ENCODE measurements at places on chromosomes 5 and 9. TPM values are rescaled to one million over a fixed set of nuclear protein-coding genes. Genes with fewer than 3 reads are reported as not detected.
A peak's percentile ranks its signal among the peaks of the same experiment; 100 is the strongest.

GRCh38 chr5:181105391-181106025, 25.5 kb downstream of the OR2V1 start:
- DNase-seq = no peak
- peak overlapping the region; percentile 12 for H3K27ac ChIP-seq
- peaks cover 10% of the 10 kb centered on the region for H3K4me1 ChIP-seq
- peaks cover 63% of the 10 kb centered on the region for H3K27me3 ChIP-seq
- H3K4me3 ChIP-seq = no peak overlapping the region
- peaks cover 7% of the 10 kb centered on the region for H3K36me3 ChIP-seq

- H3K4me1 ChIP-seq = peaks cover 28% of the 10 kb centered on the region
- H3K4me3 ChIP-seq = no peak overlapping the region
- no peak overlapping the region for H3K27ac ChIP-seq
- no peaks in the 10 kb centered on the region for H3K27me3 ChIP-seq
Observed at GRCh38 chr5:96664669-96665068, 2.5 kb downstream of the CAST start.

GRCh38 chr5:179125789-179126505, 65.8 kb downstream of the ZNF354C start:
- no peak overlapping the region for H3K4me3 ChIP-seq
- H3K27me3 ChIP-seq = no peaks in the 10 kb centered on the region
- DNase-seq = no peak
- no peak overlapping the region for H3K27ac ChIP-seq
- H3K36me3 ChIP-seq = no peaks in the 10 kb centered on the region
- no peaks in the 10 kb centered on the region for H3K4me1 ChIP-seq

- H3K4me3 ChIP-seq = no peak overlapping the region
- H3K27me3 ChIP-seq = no peaks in the 10 kb centered on the region
- no peaks in the 10 kb centered on the region for H3K36me3 ChIP-seq
- no peak overlapping the region for H3K27ac ChIP-seq
Observed at GRCh38 chr9:13049223-13049622, 230.3 kb downstream of the MPDZ start.

DNA sequence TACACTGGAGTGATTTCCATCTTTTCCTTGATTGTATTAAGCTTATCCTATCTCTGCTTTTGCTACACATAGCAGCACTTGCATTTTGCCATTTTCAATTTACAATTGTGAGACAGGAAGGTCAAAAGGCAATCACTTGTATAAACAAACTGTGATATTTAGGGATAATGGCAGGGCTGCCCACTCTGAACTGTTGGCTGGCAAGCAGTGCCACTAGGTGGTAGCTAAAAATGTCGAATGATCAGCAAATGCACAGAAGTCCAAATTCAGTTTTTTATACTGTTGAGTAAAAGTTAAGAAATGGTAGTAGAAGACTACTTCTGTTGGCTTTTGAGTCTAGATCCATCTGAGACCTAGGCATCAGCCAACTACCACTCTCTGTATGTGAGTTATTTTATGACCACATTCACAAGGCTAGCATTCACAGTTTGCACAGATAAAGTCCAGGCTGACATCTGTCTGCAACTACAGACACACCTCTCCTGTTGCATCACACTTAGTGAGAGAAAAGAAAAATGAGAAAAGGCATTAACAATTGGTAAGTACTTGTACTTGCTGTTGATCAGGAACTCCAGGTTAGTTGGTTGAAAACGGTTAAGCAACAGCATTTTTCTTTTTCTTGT, 108.8 kb upstream of the ASTN2 start:
- peaks cover 6% of the 10 kb centered on the region for H3K27me3 ChIP-seq
- no peaks in the 10 kb centered on the region for H3K36me3 ChIP-seq
- no peak for DNase-seq
- no peak overlapping the region for H3K27ac ChIP-seq
- no peak overlapping the region for H3K4me3 ChIP-seq

GRCh38 chr9:5529683-5530221, 19.4 kb downstream of the PDCD1LG2 start:
- peaks cover 49% of the 10 kb centered on the region for H3K4me1 ChIP-seq
- peak; percentile 58 for DNase-seq
- no peak overlapping the region for H3K27ac ChIP-seq
- no peaks in the 10 kb centered on the region for H3K36me3 ChIP-seq
- peaks cover 4% of the 10 kb centered on the region for H3K27me3 ChIP-seq

GRCh38 chr5:77430726-77431125, 61.4 kb downstream of the WDR41 start:
- H3K27ac ChIP-seq = no peak overlapping the region
- no peak for DNase-seq
- H3K4me1 ChIP-seq = no peaks in the 10 kb centered on the region
- no peaks in the 10 kb centered on the region for H3K27me3 ChIP-seq
- no peak overlapping the region for H3K4me3 ChIP-seq

DNA sequence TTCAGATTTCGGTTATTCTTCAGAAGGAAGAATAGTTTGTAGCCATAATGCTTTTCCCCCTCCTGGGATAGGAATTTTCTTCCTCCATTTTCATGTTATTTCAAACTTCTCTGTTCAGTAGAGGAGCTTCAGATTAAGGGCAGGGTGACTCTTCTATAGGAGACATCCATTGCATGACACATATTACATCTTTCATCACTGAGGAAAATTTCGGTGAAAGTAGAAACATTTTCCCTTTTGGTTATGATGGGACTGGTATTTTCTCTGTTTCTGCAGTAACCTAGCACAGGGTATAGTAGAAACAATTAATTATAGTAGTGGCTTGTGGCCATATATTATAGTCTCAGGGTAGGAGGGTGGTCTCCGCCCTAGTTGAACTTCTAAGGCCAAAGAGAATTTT, 1.1 kb downstream of the IPO11 start:
- peaks cover 19% of the 10 kb centered on the region for H3K4me1 ChIP-seq
- peak overlapping the region; percentile 70 for H3K27ac ChIP-seq
- H3K27me3 ChIP-seq = no peaks in the 10 kb centered on the region

DNA sequence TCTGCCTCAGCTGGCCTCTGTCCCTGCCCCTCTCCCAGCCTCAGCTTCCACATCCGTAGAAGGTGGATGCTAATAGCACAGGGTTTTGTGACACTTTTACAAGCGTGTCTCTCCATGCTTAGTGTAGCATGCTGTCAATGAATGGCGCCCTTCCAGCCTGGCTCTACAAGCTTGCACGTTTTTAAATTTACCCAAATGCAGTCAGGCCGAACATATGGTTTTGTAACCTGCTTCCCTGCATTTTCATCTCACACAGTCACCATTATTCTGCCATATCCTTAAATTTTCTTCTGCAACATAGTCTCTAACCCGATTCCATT, 28.8 kb downstream of the FAM163B start:
- H3K27me3 ChIP-seq = peaks cover 92% of the 10 kb centered on the region
- H3K4me1 ChIP-seq = peaks cover 50% of the 10 kb centered on the region
- no peak overlapping the region for H3K4me3 ChIP-seq
- no peak for DNase-seq
- H3K36me3 ChIP-seq = no peaks in the 10 kb centered on the region

- H3K36me3 ChIP-seq = no peaks in the 10 kb centered on the region
- H3K4me1 ChIP-seq = no peaks in the 10 kb centered on the region
- H3K4me3 ChIP-seq = no peak overlapping the region
Observed at GRCh38 chr9:82553654-82554366, 509.1 kb downstream of the RASEF start.

DNA sequence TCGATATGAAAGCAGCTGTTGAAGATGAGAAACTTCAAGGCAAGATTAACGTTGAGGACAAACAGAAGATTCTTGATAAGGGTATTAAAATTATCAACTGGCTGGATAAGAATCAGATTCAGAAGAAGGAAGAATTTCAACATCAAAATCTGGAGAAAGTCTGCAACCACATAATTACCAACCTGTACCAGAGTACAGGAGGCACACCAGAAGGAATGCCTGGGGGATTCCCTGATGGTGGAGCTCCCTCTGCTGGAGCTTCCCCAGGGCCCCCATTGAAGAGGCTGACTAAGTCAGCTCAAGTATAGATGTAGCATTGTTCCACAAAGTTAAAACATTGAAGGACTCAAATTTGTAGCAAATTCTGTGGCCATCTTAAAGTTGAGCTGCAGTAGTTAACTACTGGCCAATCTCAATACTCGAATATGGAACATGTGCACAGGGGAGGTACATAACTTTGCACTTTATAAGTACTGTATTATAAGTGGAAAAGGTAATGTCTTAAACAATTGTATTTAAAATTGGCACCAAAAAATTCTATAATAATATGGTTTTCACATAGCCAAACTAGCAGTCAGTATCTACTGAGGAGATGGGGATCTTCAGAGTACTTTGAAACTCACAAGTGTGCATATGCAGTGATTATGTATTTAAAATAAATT, 237.5 kb downstream of the CHSY3 start:
- no peak overlapping the region for H3K27ac ChIP-seq
- no peaks in the 10 kb centered on the region for H3K27me3 ChIP-seq
- H3K36me3 ChIP-seq = no peaks in the 10 kb centered on the region
- no peak overlapping the region for H3K4me3 ChIP-seq
- H3K4me1 ChIP-seq = no peaks in the 10 kb centered on the region
- no peak for DNase-seq

- H3K27ac ChIP-seq = no peak overlapping the region
- no peak for DNase-seq
- H3K36me3 ChIP-seq = peaks cover 9% of the 10 kb centered on the region
Observed at GRCh38 chr5:131303537-131303936, 39.7 kb downstream of the CDC42SE2 start.

DNA sequence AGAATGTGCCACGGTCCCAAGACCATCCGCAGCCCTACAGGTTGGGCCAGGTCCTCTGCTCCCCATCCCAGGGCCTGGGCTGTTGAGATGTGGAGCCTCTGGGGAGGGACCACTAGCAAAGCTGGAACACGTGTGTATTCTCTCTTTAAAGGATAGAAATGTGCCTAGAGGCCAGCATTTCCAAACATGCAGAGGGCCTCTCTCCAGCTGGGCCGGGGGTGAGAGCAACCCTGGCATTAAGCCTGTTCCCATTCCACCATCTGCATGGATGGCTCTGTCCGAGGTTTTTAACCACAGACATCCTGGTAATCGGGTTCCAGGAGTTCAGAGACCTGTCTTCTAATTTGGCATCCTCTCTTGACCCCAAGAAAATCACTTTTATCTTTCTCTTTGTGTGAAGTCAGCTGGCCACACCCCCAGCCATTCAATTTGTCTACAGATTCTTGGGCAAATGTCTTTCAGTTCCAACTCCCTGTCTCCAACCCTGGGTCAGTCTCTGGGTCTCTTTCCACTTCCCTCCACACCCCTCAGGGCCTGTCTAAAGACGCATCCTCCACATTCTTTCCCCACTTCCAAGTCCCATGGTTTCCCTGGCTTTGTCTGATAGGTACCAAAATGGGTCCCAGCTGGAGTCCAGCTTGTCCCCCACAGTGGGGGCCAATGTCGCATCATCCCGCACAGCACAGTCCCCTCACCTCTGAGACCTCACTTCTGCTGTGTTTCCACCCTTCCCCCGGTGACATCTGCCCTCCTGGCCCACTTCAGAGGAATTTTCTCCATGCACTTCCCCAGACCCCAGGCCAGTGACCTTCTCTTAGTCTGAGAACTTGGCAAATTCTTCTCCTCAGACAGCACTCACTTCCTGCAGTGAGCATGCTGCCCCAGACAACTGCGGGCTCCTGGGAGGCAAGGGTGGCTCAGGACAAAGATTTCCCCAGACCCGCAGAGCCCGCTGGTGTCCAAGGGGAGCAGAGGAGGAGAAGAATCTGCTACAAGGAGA, 56.8 kb downstream of the PTPDC1 start:
- no peaks in the 10 kb centered on the region for H3K36me3 ChIP-seq
- H3K27ac ChIP-seq = no peak overlapping the region
- no peak for DNase-seq
- no peaks in the 10 kb centered on the region for H3K27me3 ChIP-seq

- no peak overlapping the region for H3K4me3 ChIP-seq
- H3K36me3 ChIP-seq = no peaks in the 10 kb centered on the region
- H3K27ac ChIP-seq = no peak overlapping the region
- DNase-seq = no peak
- H3K27me3 ChIP-seq = peaks cover 46% of the 10 kb centered on the region
Observed at GRCh38 chr5:176738637-176739250, 71.6 kb upstream of the UNC5A start.

DNA sequence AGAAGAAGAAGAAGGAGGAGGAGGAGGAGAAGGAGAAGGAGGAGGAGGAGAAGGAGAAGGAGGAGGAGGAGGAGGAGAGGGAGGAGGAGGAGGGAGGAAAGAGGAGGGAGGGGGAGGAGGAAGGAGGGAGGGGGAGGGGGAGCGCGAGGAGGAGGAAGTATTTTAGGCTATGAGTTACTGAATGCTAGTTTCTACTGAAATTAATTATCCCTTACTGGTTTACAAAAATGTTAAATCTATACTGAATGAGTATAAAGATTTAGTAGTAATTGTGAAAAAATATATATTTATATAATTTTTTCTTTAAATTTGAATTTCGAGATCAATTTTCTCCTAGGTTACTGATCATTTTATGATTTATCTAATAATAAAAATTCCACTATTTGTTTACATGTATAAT, 1769.0 kb upstream of the NUDT12 start:
- DNase-seq = no peak
- no peaks in the 10 kb centered on the region for H3K4me1 ChIP-seq
- no peak overlapping the region for H3K4me3 ChIP-seq
- H3K27me3 ChIP-seq = no peaks in the 10 kb centered on the region
- no peak overlapping the region for H3K27ac ChIP-seq

- H3K27ac ChIP-seq = peak overlapping the region; percentile 97
- H3K36me3 ChIP-seq = no peaks in the 10 kb centered on the region
- H3K4me3 ChIP-seq = peak overlapping the region; percentile 95
- peaks cover 3% of the 10 kb centered on the region for H3K27me3 ChIP-seq
- DNase-seq = no peak
Observed at GRCh38 chr9:36137392-36138004, 965 bp downstream of the GLIPR2 start.

Gene VCP
- polyA plus RNA-seq = 129 TPM

Gene GARIN3
- not detected for polyA plus RNA-seq

Gene CCL27
- not detected for polyA plus RNA-seq

Gene POU5F2
- not detected for polyA plus RNA-seq

Gene PCDHB5
- polyA plus RNA-seq = not detected

Gene SPATA6L
- polyA plus RNA-seq = not detected

Gene C9
- not detected for polyA plus RNA-seq

Gene PCDHGB3
- polyA plus RNA-seq = not detected

Gene FAT2
- not detected for polyA plus RNA-seq

Gene IL3
- polyA plus RNA-seq = not detected
